ENCODE measurements at places on chromosomes 2 and 18. TPM values are rescaled to one million over a fixed set of nuclear protein-coding genes. Genes with fewer than 3 reads are reported as not detected.

GRCh38 chr2:28522481-28522880 lies 26.6 kb downstream of the PLB1 start:
- DNase-seq: no peak

- no peak for DNase-seq
Measured at GRCh38 chr2:174634130-174635014, 36.8 kb upstream of the WIPF1 start.

DNA sequence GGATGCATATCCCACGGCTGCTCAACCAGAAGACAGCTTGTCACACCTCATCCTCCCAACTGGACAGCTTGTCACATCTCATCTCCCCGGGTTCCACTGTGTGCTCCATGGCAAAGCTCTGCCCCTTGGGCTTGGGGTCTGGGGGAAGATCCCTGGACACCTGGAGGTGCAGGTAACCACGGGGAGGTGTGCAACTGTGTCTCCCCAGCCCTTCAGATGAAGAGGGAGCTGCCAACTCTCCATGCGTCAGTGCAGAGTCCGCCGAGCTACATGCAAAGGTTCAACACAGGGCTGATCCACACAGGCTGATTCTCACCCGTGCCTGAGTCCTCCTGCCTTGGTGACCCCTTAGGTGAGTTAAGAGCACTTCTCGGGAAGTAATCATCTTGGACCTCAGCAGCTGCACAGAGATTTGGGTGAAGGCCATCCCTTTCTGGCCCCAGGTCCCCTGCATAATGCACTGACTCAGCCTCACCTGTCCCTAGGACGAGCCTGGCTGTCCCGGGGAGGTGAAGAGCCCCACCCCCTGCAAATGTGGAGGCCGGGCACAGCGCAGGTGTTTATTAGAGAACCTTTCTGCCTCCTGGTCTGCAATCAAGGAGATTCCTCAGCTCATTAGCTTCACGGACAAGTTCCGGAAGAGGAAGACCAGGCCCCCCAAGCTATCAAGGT lies 157.9 kb downstream of the PXDN start:
- DNase-seq: peak; percentile 8

DNA sequence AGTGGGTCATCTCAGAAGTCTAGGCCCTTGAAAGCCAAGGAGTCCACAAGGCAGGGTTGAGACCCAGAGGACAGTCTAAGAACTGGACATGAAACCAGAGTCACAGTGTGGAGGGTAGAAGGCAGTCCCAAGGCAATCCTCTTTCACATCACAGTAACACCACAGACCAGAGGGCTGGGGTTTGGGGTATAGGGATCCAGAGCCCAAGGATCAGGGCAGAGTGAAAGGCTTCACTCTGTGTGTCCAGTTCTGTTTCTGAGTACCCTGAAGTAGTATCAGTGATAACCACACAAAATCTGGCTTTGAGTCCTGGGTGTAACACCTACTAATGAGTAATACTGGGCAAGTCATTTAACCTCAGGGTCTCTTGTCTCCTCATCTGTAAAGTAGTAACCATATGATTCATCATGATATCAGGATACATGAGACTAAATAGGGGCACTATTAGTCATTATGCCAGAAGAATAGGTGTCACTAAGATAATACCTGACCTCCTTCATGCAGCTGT lies 91.0 kb downstream of the ICA1L start:
- no peak for DNase-seq

- DNase-seq: no peak
Measured at GRCh38 chr2:166972002-166972401, 83.7 kb downstream of the XIRP2 start.

GRCh38 chr2:182496596-182496995 lies 69.8 kb upstream of the PDE1A start:
- DNase-seq: no peak

DNA sequence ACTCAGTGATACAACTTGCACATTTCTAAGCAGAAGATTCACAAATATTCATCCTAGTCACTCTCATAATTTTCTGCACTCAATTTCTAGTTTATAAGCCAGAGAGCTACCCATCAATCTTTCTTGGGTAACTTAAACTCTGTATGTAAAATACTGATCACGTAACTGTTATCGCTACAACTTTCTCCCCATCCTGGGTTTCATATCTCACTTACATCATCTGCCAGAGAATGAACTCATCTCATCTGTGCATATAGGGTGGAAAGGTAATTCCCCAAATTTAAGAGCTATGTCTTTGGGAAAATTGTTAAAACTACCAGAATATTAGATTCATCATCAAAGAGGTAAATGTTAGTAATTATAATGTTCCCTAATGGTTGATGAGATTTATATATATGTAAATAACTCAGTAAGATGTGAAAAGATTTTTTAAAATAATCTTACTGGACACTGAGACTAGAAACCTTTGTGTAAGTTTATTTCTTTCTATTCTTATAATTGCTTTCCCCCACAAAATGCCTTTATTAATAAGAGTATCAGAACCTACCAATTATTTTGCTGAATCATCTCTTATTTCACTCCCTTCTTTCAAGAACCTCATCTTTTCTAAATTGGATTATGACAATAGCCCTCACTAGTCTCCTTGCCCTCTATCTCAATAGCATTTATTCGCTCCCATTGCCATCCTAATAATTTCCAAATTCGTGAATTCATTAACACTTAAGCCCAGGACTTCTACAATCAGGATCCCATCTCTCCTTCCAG lies 729.0 kb downstream of the EPHA4 start:
- DNase-seq: no peak

DNA sequence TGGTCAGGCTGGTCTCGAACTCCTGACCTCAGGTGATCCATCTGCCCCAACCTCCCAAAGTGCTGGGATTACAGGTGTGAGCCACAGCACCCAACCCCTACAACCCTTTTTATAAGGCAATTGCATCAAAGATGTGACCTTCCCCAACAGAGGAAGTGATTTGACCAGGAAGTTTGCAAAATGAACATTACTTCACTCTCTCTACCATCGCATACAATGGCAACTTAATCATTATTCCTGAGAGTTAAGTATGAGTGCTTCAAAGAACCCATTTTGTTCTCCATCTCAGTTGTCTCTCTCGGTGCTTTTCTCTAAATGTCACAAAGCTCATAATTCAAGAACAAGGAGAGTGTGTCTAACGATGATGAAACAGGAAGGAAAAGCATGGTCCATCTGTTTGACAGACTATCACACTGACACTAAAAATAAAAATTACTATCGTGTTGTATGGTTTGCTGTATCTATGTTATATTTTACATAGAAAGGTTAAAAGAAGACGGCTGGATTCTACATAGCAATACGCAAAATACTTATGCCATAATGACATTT lies 18.1 kb upstream of the CREG2 start:
- DNase-seq: no peak

DNA sequence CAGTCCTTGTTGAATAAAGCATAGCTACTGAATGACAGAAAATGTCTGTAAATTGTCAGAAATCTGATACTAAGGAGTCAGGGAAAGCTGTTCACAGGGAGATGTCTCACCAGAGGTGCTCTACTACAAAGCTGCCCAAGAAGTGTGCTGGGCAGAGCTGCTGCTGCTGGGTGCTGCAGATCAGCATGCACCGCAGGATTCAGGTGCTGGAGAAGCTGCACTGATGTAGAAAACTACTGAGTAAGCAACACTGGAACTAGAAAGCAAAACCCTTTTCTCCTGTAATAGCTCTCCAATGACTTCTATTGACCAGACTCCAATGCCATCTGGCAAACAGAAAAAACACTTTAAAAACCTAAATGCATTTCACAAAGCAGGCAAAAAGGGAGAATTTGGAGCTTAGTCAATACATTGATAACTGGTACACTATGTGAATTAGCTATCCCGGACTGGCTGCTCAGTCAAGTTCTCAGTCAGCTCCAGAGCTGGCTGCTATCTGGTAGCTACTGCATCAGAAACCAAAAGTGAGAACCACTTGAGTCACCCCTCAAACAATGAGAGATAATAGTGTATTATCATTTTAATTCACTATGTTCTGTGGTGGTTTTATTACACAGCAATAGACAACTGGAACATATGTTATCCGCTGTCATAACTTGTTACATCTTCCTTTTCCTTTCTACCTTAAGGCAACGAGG lies 493.1 kb downstream of the CPS1 start:
- DNase-seq: no peak

GRCh38 chr2:42138163-42139015 lies 30.8 kb upstream of the EML4 start:
- DNase-seq: no peak

- no peak for DNase-seq
Measured at GRCh38 chr2:20916604-20917286, 93.8 kb upstream of the LDAH start.

GRCh38 chr2:161913865-161914264 lies 160.2 kb downstream of the DPP4 start:
- DNase-seq: no peak

The PTH2R gene
- not detected for total RNA-seq

The NT5C1B gene
- not detected for total RNA-seq

The SERPINB12 gene
- not detected for total RNA-seq
